ENCODE measurements at places on chromosomes 12 and 14.

- no peak for DNase-seq
Observed at GRCh38 chr12:8852119-8852518, 29.7 kb downstream of the A2ML1 start.

- DNase-seq, result no peak
Observed at GRCh38 chr14:66008631-66009030, 477.5 kb upstream of the CCDC196 start.

DNA sequence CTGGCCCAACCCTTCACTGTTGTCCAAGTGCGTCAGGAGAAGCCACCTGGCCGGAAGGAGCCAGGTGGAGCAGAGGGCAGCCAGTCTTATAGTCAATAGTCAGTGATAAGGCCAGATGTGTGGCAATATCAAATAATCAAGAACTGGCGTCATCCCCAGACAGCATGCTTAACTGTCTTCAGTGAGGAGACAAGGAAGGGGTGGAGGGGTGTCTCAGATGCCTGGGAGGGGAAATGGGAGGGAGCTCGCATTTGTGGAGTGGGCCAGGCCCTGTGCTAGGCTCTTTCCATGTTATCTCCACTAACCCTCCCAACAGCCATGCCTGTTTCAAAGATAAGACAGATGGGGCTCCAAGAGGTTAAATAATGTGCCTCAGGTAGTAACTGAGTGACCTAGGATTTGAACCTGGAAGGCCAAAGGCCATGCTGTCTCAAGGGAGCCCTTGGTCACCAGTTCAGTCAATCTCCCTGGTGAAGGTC, 48.9 kb upstream of the FOS start:
- no peak for DNase-seq

- DNase-seq, result no peak
Observed at GRCh38 chr14:74425525-74426201, 347 bp downstream of the SYNDIG1L start.

GRCh38 chr14:77843651-77844050, 43.7 kb downstream of the ADCK1 start:
- DNase-seq, result no peak

GRCh38 chr12:29025937-29026336, 123.1 kb upstream of the FAR2 start:
- DNase-seq, result no peak

DNA sequence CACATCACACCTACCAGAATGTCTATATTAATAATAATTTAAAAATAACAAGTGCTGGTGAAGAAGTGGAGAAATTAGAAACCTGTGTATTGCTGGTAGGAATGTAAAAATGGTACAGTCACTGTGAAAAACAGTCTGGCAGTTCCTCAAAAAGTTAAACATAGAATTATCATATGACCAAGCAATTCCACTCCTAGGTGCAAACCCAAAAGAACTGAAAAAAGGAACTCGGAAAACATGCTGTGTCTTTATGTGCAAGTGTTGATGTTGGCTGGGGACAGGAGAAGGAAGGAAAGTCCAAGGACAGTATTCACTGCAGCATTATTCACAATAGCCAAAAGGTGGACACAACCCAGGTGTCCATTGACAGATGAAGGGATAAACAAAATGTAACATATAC, 146.5 kb downstream of the TTC7B start:
- DNase-seq, result no peak

- no peak for DNase-seq
Observed at GRCh38 chr12:40701756-40702155, 9.5 kb downstream of the CNTN1 start.

GRCh38 chr12:90235642-90236041, 527.0 kb upstream of the ATP2B1 start:
- no peak for DNase-seq

- DNase-seq, result no peak
Observed at GRCh38 chr12:79706676-79707075, 15.9 kb upstream of the PAWR start.

- DNase-seq, result no peak
Observed at GRCh38 chr12:75481013-75481705, 604 bp downstream of the GLIPR1 start.

- DNase-seq, result no peak
Observed at GRCh38 chr14:36021030-36021422, 155.5 kb downstream of the PTCSC3 start.

- no peak for DNase-seq
Observed at GRCh38 chr12:113057565-113058485, 1.3 kb downstream of the DTX1 start.

- no peak for DNase-seq
Observed at GRCh38 chr14:67218126-67218525, 23.1 kb upstream of the PALS1 start.

GRCh38 chr14:76329154-76329928, 46.6 kb upstream of the ESRRB start:
- no peak for DNase-seq

- no peak for DNase-seq
Observed at GRCh38 chr12:50606675-50607375, 102.0 kb downstream of the DIP2B start.

DNA sequence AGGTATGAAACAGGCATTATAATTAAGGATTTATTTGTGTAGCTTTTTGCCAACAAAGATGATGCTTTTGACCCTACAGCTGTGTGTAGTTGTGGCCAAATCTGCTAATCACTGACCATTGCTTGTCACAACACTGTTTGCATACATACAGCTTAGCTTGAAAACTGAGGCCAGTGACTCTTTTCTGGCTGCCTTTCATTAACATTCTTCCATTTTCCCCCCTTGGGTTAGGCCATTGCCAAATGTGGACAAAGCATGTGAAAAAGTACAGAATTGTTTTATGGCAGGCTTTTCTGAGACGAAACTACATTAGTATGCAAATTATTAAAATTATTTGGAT, 263.3 kb downstream of the SLC16A7 start:
- DNase-seq, result no peak

GRCh38 chr12:104457746-104458693, 1.3 kb downstream of the CHST11 start:
- DNase-seq, result no peak

DNA sequence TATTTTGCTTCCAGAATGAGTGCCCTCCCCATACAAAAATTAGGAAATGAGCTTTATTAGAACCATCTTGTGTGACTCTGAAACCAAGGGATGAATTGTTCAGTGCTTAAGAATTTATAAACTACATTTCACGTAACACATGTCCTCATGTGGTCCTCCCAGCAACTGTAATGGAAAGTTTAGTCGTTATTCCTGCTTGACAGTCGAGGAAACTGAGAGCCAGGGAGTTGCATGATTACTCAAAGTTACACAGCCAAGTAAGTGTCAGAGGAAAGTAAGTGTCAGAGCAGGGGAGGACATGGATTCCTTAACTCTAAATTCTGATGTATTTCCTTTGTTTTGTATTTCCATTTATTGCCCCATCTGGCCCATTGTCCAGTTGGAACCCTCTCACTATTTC, 453.9 kb downstream of the FUT8 start:
- DNase-seq, result peak; percentile 83

DNA sequence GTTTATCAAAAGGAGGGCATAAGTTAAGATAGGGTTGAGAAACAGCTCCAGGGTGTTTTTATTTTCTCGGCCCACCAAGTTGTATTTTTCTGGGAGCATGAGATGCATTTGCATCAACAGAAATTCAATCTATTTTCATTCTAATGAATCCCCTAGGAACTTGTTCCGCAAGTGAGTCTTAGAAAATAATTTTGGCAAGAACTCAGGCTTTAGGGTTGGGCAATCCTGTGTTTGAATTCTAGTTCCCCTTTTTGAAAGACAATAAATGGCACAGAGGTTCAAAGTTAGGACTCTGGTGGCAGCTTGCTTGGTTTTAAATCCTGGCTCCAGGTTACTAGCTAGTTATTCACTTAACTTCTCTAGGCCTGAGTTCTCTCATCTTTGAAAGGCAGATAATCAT, 23.7 kb downstream of the SLC5A8 start:
- no peak for DNase-seq

GRCh38 chr12:14956024-14956891, 5.1 kb downstream of the ARHGDIB start:
- no peak for DNase-seq

- no peak for DNase-seq
Observed at GRCh38 chr12:105018776-105019175, 32.7 kb downstream of the NOPCHAP1 start.

DNA sequence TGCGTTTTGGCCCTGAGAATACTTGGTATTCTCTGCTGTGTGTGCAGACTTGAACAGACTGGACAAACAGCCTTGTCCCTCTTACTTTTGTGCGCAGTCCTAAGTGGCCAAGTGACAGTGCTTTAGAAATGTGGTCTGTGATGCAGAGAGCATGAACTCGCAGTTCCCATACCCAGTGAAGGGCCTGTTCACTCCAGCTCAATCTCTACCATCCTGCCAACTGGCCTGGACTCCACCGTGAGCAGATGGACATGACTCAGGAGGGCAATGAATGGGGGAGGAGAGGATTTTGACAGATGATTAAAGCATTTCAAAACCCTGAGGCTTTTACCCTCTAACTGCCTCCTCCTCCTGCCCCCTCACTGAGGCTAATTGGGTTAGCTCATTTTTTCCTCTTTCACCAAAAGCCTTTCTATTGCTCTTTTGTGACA, 62.5 kb upstream of the PYGL start:
- DNase-seq, result peak; percentile 63

GRCh38 chr14:95092723-95093122, 64.6 kb downstream of the DICER1 start:
- no peak for DNase-seq

GRCh38 chr12:66065641-66066136, 64.9 kb downstream of the LLPH start:
- no peak for DNase-seq

GRCh38 chr14:51884086-51884927, 23.9 kb downstream of the GNG2 start:
- DNase-seq, result peak; percentile 49

GRCh38 chr14:99674776-99675381, 9.2 kb upstream of the CYP46A1 start:
- DNase-seq, result no peak

DNA sequence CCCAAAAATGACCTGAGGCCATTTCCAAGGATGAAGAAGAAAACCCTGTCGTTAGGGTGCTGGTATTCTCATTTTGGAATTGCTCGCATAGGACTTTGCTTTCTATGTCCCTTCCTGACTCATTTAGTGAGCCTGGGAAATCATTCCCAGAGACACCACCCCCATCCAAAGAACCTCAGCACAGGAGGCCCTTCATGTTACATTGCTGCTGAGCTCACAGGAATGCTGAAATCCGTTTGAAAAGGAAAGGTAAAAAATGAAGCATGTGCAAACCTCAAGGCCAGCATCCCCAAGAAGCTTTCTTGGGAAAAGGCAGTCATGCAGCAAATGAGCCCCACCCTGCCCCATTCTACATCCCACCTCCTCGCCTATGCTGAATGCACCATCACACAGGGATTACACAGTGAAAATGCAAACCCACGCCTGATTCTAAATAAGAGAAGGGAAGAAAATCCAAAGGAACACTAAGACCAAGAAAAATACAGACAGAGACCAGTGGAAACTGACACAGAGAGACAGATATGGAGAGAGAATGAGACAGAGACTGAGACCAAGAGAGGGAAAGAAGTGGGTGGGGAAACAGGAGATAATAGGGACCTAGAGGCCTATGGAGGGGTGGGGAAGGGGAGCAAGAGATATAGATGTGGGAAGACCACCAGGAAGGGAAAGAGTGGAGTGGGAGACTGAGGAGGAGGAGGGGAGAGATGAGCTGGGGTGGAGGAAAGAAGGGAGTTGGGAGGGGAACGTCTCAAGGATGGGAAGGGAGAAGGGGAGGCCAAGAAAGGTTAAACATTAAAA, 33.5 kb downstream of the NIN start:
- no peak for DNase-seq

GRCh38 chr14:99030454-99030853, 241.5 kb downstream of the BCL11B start:
- no peak for DNase-seq

- no peak for DNase-seq
Observed at GRCh38 chr12:102917026-102917787, at the start of gene PAH. Gene PAH (minus strand): TSS chr12:102917244. CDS start chr12:102917130, 114 bp downstream.

GRCh38 chr12:49564686-49565405, 3.1 kb downstream of the MCRS1 start:
- no peak for DNase-seq

All from AG09319 (cell line).